Lower leg skin (tissue), 4 donors: ENCODE measurements at places on chromosomes 12 and 14. TPM values are rescaled to one million over a fixed set of nuclear protein-coding genes. Genes with fewer than 3 reads are reported as not detected.

DNA sequence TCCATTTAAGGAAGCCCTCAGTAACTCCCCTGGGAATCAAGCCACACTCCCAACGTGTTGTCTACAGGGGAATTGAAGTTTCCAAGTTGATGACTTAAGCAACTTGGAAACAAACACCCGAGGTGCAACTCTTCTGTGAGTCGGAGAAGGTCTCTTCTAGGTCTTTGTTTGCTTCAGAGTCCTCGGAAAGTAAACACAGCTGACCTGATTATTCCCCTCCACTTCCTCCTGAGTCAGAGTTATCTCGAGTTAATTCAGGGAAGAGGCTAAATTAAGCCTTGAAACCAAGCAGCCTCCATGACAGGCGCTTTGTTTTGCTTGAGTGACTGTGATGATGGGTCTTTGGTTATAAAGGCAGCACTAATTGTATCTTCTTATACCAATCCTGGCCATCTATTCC lies 41.8 kb downstream of the TUNAR start:
- no peak for DNase-seq

- peak; percentile 56 for DNase-seq
These were observed 73.6 kb upstream of the ELK3 start for GRCh38 chr12:96120359-96121100.

GRCh38 chr12:6092784-6093722 lies 31.4 kb downstream of the VWF start:
- no peak for DNase-seq

- DNase-seq: no peak
These were observed at the start of gene KCNH5 for GRCh38 chr14:63045234-63045611. TSS of gene KCNH5 (minus strand) at chr14:63045458. CDS start at chr14:63045186, 272 bp downstream.

Gene DAO
- not detected for total RNA-seq

DNA sequence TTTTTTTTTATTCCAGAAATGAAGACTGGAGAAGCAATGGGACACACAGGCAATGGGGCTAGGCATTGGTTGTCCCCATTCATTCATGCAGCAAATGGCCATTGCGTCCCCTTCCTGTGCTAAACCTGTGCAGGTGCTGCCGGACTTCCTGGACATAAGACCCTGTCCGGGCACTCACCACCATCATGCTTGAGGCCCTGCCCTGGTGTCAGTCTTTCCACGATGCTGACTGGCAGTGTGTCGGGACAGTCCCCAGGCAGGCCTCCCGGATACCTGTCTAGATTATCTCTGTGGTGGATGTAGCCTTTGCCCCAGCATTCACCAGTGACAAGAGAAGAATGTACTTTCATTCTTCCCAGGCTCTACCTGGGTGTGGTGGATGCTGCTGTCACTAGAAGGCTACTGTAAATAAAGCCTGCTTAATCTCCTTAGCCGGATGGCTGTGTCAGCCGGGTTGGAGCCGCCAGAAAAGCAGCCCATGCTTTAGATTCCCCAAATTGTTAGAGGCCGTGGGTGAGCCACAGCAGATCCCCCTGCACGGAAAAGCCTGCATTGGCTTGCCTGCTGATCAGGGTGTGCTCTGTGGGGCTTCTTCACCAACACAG lies 94.5 kb upstream of the PARP11 start:
- no peak for DNase-seq

Gene TRIAP1
- 16.5 TPM for total RNA-seq

- no peak for DNase-seq
These were observed 131.8 kb downstream of the ERC1 start for GRCh38 chr12:1122786-1123185.

- peak; percentile 86 for DNase-seq
These were observed 413 bp downstream of the LRP6 start for GRCh38 chr12:12266389-12266872.

GRCh38 chr14:82419933-82420332 lies 886.3 kb upstream of the SEL1L start:
- DNase-seq: no peak

GRCh38 chr12:104604070-104604994 lies 147.6 kb downstream of the CHST11 start:
- peak; percentile 96 for DNase-seq

- no peak for DNase-seq
These were observed 274.0 kb downstream of the SLC15A4 start for GRCh38 chr12:128549601-128550218.

Gene CFAP251
- 3.4 TPM for total RNA-seq

DNA sequence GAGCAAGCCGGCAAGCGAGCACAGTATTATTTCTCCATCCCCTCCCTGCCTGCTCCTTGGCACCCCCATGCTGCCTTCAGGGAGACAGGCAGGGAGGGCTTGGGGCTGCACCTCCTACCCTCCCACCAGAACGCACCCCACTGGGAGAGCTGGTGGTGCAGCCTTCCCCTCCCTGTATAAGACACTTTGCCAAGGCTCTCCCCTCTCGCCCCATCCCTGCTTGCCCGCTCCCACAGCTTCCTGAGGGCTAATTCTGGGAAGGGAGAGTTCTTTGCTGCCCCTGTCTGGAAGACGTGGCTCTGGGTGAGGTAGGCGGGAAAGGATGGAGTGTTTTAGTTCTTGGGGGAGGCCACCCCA lies 3.9 kb upstream of the NXPH4 start:
- no peak for DNase-seq
